ENCODE measurements at places on chromosomes 5 and 9. TPM values are rescaled to one million over a fixed set of nuclear protein-coding genes. Genes with fewer than 3 reads are reported as not detected.

GRCh38 chr5:175862131-175863012 lies 9.0 kb upstream of the CPLX2 start:
- DNase-seq, result no peak

Gene NTNG2
- 3.2 TPM for total RNA-seq

GRCh38 chr9:38004809-38005560 lies 64.0 kb downstream of the SHB start:
- no peak for DNase-seq

GRCh38 chr5:61598126-61598525 lies 266.1 kb downstream of the ZSWIM6 start:
- DNase-seq, result no peak

GRCh38 chr5:73902327-73903051 lies 276.5 kb downstream of the ARHGEF28 start:
- DNase-seq, result peak; percentile 1

GRCh38 chr5:132264546-132265335 lies 7.2 kb downstream of the PDLIM4 start:
- DNase-seq, result no peak

Gene WASHC1
- 21.2 TPM for total RNA-seq

Gene RNF183
- 0.34 TPM for total RNA-seq

Gene FPGS
- 53.4 TPM for total RNA-seq

All from activated T-cell treated with anti-CD3 and anti-CD28 coated beads, Interleukin-2, amount 50 U/mL, for 72 hours (primary cell).